HT1080 (cell line): ENCODE measurements at places on chromosomes 5 and 9. TPM values are rescaled to one million over a fixed set of nuclear protein-coding genes. Genes with fewer than 3 reads are reported as not detected.

DNA sequence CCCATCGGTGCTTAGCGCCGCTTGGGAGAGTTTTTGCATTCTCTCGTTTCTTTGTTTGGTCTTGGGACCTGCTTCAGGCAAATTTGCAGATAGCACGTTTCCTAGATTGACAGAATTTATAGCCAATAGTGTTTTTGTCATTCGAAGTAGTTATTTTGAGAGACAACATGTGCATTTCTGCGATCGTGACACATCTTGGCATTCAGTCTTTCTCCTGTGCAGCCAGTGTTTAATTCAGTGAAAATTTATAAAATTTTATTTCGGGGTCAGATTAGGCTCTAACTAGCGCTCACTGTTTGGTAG is 830 bp downstream of the PRRC1 start:
- DNase-seq: no peak

DNA sequence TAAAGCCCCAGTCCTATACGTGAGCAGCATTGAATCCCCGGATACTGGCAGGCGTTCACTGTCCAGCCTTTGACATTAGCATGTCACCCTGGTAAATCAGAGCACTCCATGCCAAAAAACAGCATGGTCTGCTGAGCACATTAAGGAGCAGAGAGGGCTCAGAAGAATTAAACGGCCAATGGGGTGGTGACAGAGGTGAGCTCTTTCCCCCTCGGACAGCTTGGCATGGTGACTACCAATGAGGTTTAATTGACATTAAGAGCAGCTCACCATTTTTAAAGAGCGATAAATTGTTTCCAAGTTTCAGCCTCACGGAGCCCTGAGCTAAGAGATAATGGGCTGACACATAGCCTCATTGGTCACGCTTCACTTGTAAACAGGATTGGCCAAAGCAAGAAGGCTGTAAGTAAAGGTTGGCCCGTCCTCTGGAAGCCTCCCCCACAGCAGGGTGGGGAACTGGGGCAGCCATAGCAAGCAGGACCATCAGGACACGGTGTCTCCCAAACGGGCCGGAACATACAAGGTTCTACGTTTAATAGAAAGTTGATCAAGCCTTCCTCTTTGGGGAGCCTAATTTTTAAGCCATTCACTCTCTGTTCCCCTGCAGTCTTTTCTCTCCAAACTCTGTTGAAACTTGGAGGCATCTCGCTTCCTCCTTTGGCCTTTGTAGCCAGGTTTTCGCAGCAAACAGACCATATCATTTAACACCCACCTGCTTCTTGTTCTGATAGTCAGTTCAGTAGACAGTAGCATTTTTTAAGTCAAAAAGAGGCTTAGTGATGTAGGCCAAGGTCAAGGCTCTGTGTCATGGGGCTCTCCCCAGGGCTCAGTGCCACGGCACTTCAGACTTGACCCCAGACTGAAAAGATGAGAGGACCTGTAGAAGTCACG is 25.9 kb downstream of the QRFP start:
- no peak for DNase-seq

GRCh38 chr9:133759946-133760345 is 21.8 kb upstream of the SARDH start:
- DNase-seq: no peak

DNA sequence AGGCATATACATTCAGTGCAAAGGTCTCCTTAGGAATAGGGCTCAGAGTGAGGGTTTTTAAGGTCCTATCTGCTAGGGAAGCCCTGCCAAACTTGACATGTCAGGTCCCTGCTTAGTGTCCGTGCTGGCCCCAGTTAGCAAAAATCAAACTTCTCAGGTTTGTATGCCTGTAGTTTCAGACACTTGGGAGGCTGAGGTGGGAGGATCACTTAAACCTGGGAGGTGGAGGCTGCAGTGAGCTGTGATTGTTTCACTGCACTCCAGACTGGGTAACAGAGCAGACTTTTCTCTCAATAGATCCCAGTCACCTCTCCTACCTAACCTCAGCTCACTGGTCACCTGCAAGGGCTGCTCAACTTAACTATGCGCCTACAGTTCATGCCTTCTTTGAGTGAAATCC is 18.7 kb upstream of the TMEM245 start:
- no peak for DNase-seq

DNA sequence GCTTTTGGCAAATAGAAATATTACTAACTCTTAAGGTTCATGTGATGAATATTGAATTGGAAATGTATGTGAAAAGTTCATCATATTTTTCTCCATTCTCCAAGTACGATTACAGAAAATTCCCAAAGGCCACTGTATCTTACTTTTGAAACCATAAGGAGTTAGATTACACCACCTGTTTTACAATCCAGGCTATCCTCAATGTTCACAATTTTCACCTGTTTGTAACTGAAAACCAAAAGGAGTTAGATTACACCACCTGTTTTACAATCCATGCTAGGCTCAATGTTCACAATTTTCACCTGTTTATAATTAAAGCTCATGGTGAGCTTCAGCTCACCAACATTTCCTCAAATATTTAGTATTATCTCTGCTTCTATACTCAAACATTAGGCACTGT is 188.0 kb downstream of the HCN1 start:
- DNase-seq: no peak

TNFSF8 gene
- total RNA-seq: not detected in 2 replicates
